ENCODE measurements at places on chromosomes 3 and 15.
A peak's percentile ranks its signal among the peaks of the same experiment; 100 is the strongest.

DNA sequence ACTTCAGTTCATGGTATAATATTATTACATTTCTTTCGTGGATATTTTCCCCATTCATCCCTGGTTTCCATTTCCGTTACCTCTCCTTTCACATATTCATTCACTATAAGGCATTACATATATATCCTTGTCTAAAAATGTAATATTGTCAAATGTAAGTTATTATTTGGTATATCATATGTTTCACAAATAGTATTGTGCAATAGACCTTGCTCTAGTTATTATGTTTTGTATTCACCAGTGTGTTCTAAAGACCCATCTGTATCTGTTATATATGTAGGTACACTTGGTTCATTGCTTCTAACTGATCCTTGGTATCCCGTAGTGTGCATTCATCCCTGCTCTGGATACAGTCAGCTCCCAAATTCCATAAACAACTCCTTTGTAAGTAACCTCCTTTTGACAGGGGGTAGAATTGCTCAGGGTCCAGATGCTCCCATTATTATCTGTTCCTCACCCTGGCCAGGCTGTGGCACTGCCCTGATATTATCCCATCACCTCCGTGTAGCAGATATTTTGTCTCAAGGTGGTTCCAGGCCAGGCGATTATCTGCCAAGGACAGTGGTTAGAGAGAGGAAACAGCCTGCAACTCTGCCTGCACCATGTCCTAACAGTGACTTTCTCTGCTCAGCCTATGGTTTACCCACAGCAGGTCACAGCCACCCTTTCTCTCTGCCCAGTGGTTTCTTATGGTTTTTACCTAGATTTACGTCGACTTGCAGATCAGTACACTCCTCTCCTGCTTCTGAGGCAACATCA, 29.2 kb downstream of the PAQR9 start:
- DNase-seq, result no peak

DNA sequence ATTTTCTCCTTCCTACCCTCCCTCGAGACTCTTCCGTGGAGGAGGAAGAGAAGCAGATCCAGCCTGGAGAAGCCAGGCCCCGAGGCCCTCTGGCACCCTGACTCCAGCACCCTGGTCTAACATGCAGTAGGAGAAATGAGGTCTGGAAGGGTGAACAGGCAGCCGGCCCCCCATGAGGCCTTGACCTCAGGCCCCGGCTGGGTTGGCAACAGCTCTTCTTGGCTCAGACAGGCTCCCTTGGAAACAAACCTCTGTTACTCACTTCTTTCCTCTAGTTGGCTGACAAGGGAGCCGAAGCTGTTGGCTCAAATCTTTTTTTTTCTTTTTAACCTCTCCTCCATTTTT, 73.4 kb downstream of the CPN2 start:
- DNase-seq, result peak; percentile 83

DNA sequence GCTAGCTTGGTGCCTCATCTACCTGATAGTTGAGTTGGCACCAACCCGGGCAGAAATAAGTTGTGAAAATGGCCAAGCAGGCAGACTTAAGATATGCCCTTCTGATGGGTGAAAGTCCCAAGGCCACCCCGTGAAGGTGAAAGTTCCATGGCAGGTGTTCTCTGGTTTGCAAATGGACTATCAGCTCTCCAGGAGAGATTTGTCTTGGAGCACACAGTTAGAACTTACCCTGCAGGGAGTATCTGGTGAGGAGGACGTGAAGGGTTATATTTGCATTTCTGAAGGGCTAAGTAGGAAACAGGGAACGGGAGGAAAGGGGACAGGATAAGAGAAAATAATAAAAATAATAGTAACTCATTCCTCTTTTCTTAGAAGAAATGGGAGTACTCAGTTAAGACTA, 220.5 kb downstream of the TP63 start:
- DNase-seq, result no peak

- no peak for DNase-seq
Measured at GRCh38 chr3:50532062-50532705, 28.8 kb upstream of the CACNA2D2 start.

- DNase-seq, result no peak
Measured at GRCh38 chr3:134810052-134810435, 15.0 kb downstream of the EPHB1 start.

- DNase-seq, result peak; percentile 86
Measured at GRCh38 chr3:127525373-127525772, 65.2 kb downstream of the TPRA1 start.

DNA sequence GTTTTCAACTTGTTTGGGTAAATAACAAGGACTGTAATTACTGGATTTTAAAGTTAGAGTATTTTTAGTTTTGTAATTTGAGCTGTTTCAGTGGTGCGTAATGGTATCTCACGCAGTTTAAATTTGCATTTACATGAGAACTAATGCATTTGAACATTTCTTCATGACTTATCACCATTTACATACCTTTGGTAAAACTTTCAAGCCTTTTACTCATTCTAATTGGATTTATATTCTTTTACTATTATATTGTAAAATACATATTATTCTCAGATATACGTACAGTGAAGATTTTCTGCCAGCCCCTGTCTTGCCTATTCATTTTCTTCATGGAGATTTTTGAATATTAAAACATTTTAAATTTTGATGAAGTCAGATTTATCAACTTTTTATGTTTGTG, 703.8 kb downstream of the MECOM start:
- no peak for DNase-seq

DNA sequence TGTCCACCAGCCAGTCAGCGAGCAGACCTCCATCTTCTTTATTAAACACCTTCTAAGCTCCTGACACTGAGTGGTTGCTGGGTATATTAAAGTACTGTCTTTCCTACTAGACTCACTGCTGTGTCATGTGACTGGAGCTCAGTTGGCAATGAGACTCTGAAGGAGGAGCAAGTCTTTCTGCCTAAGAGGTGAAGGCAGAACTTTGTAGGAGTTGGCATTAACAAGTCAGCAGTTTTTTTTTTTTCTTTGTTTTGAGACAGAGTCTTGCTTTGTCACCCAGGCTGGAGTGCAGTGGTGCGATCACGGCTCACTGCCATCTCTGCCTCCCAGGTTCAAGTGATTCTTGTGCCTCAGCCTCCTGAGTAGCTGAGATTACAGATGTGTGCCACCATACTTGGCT, 62.2 kb downstream of the ABHD5 start:
- DNase-seq, result peak; percentile 26

DNA sequence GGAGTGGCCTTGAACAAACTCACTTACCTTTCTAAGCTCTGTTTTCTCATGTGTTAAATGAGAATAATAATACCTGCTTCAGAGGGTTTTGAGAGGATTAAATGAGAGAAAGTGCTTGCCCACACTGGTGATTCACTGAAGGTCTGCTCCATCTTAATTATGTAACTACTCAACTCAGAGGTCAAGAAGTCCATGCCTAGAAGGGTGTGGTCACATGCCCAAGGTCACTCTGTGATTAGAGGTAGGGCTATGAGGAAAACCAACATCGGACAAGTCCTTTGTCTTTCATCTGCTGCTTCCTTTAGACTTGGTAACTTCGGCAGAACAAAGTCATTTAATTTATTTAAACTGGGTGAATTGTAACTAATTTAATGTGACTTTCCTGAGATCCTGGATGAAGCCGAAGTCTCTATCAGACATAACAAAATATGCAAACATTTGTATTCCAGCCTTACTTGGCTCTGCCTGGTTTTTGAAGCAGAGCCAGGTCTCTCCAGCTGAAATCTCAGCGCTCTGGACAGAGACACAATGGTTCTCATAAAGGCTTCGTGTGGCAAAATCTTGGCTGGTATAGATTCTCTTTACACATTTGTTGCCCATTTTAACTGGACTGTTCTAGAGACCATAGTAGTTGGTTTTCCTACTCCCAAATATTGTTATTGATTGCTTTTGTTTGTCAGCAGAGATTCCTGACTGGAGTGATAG, 3.0 kb downstream of the CHRNA7 start:
- no peak for DNase-seq

- no peak for DNase-seq
Measured at GRCh38 chr15:46856839-46857502, 860.3 kb upstream of the SEMA6D start.

DNA sequence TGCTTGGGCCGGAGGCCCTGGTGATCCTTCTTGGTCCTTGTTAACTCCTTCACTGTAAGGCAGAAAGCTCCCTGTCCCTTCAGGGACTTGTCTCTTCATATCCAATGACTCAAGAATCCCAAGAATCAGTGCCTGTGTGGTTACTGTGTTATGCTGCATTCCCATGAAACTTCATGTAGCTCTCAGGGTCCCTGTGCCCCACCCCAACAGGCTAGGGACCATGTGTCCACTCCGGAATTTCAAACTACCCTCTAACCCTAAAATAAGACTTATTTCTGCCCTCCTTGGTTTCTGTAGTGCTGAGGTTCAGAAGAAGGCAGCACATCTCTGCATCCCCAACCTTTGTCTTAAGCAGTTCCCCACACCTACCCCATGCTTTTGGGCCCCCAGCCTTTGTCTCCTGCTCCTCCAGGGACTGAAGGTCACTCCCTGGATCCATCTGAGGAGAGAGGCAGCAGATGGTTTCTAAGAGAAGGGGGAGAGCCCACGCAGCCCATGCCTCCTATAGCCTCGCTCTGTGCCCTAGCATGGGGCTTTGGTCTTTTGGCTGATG, 531 bp upstream of the MAP1A start:
- DNase-seq, result peak; percentile 59

- peak; percentile 54 for DNase-seq
Measured at GRCh38 chr3:79016587-79017376, 751.0 kb downstream of the ROBO1 start.

GRCh38 chr3:53892286-53892637, 603 bp upstream of the SELENOK start:
- DNase-seq, result peak; percentile 12

DNA sequence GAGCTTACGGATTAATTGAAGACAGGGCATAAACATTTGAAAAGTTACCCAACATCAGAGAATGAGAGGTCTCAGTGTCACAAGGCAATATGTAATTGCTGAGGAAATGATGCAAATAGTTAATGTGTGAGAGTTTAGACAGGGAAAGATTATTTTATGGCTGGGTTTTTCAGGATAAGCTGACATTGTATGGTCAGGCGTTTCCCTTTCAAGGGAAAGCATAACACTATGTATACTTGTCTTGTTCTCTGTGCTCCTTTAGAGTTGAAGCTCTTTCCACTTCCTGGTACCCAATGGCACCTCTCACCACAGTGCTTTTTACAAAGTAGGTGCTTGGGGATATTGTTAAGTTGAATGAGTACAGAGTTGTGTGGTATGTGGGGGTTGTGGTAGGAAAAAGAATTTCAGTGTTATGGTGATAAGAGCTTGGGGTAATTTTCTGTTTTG, 19.9 kb downstream of the IQGAP1 start:
- peak; percentile 72 for DNase-seq

GRCh38 chr15:96593735-96594134, 263.2 kb downstream of the NR2F2 start:
- no peak for DNase-seq

- no peak for DNase-seq
Measured at GRCh38 chr3:38582941-38583645, 66.4 kb downstream of the SCN5A start.

DNA sequence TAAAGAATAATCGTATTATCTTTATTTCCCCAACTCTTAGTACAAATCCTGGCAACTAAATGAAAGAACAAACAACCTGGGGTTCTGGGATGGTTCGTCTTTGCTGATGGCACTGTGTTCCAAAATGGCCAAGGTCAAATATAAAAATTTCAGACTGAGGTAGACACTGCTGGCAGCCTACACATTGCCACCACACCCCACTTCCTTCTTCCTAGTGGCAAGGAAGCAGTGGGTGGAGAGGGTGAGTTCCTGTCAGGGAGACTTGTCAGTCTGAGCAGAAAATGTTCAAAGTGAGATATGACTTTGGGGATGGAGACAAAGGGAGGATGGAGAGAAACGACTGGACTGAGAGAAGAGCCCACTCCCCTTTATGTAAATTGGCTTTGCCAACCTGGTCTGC, 69.6 kb downstream of the LMCD1 start:
- no peak for DNase-seq

DNA sequence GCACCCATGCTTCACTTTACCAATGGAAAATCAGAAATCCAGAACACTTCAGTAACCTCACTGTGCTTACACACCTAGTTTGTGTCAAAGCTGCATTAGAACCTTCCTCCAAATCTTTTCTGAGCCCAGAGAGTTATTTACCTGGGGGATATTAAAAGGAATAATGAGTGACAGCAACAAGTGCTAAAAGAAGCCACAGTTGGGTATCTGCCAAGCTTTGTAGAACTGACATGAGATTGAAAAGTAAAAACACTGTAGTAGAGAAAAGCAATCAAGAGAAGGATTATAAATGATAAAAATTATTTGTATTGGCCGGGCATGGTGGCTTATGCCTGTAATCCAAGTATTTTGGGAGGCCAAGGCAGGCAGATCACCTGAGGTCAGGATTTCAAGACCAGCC, 8.8 kb upstream of the TBC1D23 start:
- DNase-seq, result no peak

- no peak for DNase-seq
Measured at GRCh38 chr3:59271971-59272370, 222.1 kb upstream of the CFAP20DC start.

GRCh38 chr15:66040211-66040892, 171.1 kb downstream of the RAB11A start:
- DNase-seq, result peak; percentile 39

DNA sequence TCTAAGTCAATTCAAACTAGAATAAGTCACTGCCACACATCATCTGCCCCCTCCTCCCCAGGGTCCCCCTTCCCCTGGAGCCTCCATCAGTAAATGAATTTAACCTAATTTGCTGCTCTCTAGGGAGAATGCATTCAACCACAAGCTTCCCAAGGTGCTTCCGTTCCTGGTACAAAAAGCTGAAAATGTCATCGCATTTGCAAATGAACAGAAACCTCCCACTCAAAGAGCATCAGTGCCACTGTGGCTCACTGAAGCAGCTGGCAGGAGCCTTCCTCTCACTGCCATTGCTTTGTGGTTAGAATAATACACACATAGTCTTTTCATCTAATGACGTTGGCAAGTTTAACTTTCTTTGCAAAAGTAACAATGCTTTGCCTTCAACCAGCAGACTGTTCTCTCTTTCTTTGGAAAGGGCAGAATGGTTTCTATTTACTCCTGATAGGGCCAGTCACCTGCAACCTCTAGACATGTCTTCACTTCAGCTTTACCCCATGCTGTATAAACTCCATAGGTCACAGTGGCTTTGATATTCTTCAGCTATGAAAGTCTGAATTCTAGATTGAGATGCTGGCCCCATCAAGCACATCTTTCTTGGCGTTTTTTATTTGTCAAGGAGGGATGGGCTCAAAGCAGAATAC, 238.1 kb downstream of the CPNE4 start:
- no peak for DNase-seq

GRCh38 chr15:77584201-77584600, 48.5 kb downstream of the LINGO1 start:
- DNase-seq, result no peak

DNA sequence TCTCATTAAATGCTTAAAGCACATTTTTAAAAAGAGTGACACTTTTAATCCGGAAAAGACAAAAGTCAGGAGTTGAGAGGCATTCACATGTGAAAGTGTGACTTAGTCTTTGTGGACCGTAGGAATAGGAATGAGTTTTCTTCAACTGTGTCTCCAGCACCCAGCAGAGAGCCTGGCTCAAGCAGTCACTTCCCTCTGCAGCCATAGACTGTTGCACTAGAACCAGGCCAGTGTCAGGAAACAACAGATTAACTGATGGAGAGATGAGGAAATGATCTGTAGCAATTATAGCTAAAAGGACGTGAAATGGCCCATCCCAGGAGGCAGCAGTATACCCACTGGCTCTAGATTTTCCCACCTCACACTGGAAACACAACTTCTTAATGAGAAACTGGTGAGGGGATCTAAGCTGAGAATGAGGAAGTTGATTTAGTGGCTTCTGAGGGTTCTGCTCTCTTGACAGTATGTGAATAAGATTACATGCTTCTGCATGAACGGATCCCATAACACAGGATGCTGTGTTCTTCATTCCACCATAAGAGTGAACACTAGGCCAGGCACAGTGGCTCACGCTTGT, 19.8 kb downstream of the CFAP92 start:
- DNase-seq, result no peak

- no peak for DNase-seq
Measured at GRCh38 chr15:77553257-77553656, 79.5 kb downstream of the LINGO1 start.

All from fibroblast of mammary gland (primary cell).